ENCODE measurements at places on chromosomes 3 and 15.

- DNase-seq = no peak
Measured at GRCh38 chr3:79015854-79016253, 751.9 kb downstream of the ROBO1 start.

GRCh38 chr3:113051302-113051711 lies 60.5 kb downstream of the GTPBP8 start:
- peak; percentile 65 for DNase-seq

- DNase-seq = no peak
Measured at GRCh38 chr15:99086327-99086667, 18.6 kb upstream of the SYNM start.

- no peak for DNase-seq
Measured at GRCh38 chr3:50395070-50395860, 35.9 kb upstream of the TMEM115 start.

- no peak for DNase-seq
Measured at GRCh38 chr3:180277041-180277440, 240.3 kb upstream of the PEX5L start.

DNA sequence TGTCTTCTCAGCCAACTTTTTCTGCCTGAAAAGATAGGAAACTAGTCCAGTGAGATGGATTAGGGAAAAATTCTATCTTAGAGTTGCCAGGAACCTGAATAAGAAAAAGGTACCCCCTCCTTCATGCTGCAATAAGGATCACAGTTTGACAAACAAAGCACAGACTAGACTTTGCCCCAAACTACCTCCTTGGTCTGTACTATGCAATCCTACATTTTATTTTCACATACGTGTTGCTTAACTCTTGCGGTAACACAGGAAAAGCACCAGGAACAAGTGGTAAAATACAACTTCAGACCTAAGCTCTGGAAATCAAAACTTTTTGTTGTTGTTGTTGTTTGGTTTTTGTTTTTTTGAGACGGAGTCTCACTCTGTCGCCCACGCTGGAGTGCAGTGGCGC lies 11.3 kb upstream of the IL12A start:
- DNase-seq = no peak

GRCh38 chr15:85592148-85592547 lies 202.6 kb downstream of the KLHL25 start:
- DNase-seq = peak; percentile 77

DNA sequence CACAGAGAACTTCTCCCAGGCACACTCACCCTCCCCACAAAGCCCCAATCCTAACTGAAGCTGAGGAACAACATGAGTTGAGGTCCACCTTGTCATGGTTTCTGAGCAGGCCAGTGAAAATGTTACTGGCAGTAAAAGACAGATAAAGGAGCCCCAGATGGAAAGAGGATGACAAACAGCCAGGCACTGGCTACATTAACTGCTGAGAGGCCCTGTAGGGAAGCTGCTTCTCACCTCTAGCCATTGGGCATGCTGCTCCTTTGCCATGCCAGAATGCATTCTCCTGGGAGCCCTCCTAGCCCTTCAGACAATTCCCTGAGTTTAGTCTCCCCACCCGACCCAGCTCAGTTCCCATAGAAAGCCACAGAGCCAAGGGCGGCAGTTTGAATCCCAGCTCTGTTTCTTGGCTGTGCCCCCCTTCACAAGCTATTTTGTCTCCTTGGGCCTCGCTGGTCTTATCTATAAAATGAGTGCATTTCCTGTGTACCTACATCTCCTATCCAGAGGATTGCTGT lies 60.5 kb downstream of the LMCD1 start:
- no peak for DNase-seq

DNA sequence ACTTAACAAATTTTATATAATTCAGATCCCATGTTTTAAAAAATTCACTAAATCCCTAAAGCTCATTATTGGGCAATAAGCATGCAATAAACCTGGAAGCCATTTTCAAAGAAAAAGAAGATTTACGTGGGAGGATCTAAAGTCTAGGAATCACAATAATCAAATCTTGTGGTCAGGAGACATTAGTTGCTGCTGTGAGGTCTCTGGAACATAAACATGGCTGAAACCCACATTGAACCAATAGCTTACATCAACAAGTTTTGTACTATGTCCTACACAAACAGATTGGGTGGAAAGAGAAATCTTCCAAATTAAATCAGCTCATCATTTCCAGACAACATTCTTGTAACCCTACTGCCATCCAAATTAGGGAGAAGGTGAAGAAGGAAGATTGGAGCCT lies 121.9 kb upstream of the EPHA3 start:
- peak; percentile 44 for DNase-seq
